ENCODE measurements at places on chromosomes 3 and 15.
A peak's percentile ranks its signal among the peaks of the same experiment; 100 is the strongest.

GRCh38 chr3:102036017-102036416 lies 186.7 kb downstream of the NFKBIZ start:
- no peak for DNase-seq

DNA sequence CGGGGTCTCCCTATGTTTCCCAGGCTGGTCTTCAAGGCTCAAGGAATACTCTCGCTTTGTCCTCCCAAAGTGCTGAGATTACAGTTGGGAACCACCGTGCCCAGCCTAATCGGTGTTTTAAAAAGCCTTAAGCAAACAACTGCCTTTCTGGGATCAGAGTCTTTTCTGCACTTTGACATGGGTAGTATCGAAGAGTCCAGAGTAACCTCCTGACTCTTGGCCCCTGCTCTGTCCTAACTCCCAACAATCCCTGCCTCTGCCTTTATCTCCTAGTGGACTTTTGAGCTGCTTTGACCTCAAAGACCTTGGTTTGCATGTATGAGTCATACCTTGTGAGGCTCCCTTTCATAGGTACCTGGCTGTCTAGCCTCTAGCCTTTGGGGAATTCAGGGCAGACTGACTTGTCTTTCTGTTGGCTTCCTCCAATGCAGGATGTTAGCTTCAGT lies 21.0 kb upstream of the HACD2 start:
- DNase-seq: no peak

DNA sequence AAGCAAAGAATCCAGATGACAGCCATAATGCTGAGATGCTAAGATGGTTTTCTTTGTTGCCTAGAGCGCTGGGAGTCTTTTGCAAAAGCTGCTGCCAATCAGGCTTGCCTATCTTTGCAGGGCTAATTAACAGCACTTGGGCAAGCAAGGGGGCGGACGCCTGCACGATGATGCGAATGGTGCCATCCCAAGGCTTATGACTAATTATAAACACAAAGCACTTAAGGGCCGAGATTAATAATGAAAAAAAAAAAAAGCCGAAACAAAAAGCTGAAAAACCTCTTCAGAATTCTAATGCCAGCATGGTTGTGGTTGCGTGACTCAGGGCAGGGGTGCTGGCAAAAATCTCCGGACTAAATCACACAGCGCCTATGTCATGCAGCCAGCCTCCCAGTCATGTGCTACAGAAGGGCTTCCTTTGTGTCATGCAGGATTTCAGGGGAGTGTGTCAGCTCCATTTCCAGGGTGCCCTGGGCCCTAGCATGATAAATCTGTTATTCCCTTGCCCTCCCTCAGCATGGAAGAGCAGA lies 185.0 kb upstream of the ANKRD28 start:
- DNase-seq: peak; percentile 18

DNA sequence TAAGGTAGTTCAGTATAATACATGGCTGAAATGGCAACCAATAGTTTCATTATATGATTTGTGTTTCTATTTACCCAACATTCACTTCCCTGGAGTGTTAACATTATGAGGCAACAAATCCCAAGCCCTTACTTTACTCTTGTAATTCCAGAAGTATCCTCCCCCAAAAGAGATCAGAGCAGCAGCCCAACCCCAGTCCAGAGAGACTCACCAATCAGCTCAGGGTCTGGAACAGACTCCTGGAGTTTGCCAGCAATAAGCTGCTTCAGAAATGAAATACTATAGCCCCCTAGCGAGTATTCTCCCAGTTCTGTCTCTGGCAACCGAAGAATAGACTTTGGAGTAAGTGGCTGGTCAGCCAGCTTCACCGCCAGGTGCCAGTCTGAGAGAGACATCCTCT lies 2.5 kb downstream of the UBL7 start:
- DNase-seq: no peak

DNA sequence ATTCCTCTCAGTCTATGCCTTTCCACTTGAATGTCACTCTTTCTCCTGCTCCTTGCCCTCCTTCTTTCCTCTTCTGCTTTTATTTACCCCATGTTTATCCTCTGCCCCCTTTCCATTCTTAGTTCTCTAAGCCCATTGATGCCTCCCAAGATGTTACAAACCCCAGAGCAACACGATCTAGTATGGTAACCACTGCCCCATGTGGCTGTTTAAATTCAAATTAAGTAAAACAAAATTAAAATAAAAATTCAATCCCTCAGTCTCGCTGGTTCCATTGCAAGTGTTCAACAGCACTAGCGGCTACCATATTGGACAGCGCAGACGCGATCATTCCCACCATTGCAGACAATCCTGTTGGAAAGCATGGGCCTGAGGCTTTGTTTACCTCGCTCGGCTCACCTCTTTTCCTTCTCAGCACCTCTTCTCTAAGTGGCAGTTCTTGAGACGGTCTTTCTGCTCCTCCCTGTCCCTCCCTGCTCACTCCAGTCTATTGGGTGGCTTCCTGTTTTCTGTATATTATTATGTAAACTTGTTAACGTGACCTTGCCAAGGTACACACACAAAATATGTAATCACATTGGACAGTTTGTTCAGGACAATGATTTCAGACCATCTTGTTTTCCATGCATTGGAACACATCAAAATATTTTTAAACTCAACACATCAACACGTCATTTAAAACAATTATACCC lies 21.8 kb upstream of the CA12 start:
- no peak for DNase-seq

- DNase-seq: no peak
Observed at GRCh38 chr3:46811615-46812236, 51.5 kb downstream of the MYL3 start.

Data from D721Med (cell line).